ENCODE measurements at places on chromosomes 4 and X.

GRCh38 chrX:24113181-24113580, 36.3 kb upstream of the ZFX start:
- no peak for DNase-seq

DNA sequence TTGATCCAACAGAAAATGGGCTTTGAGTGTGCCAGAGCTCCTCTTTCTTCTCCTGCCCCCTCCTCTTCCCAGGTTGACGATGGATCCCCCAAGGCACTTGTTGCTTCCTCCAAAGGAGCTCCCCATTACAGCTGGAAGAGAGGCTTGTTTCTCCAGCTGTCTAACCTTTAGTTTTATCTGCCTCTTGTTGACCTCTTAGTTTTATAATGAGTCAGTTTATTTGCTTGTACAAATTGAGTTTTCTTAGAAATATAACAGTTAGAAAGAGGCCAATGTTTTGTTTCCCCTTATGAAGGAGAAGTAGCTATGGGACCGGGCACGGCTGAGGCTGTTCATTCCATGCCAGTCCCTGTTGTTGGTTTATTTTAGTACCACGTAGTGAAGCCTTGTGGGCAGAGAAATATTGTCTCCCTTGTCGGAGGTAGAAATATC, 158.2 kb downstream of the SPRY1 start:
- no peak for DNase-seq

GRCh38 chr4:143667461-143667860, 33.0 kb downstream of the FREM3 start:
- no peak for DNase-seq

DNA sequence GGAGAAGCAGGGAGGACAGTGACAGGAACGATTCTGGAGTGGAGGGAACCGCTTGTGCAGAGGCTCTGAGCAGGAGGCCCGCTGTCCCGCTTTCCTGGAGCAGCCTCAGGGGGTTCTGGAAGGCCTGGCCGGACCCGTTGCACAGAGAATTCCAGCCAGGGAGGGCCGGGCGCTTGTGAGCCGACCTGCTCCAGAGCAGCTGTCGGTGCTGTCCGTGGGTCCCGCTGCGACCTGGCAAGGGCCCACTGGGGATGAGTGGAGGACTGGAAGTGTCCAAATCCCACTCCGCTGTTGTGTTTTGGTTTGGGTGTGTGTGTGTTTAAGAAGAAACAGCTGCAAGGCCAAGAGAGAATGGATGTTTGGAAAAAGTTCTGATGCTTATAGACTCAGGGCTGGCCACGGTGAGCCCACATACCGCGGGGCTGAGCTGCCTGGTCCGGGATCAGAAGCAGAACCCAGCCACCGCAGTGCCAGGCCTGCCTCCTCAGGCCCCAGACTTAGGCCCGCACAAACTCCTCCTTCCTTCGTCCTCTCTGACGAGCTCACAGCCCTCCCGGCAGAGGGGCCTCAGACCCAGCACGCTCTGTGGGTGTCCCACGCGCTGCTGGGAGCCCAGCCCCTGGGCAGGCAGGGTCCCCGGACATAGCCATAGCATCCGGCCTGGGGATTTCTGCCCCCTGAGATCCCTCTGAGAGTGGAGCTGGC, 73.9 kb downstream of the HTRA3 start:
- DNase-seq, result no peak

GRCh38 chr4:121717680-121718237, 21.0 kb upstream of the ANXA5 start:
- no peak for DNase-seq

All from stimulated activated CD4-positive, alpha-beta T cell treated with anti-CD3 and anti-CD28 coated beads, Interleukin-4, amount 100 ng/mL, for 4 hours (primary cell).